ENCODE measurements at places on chromosomes 5 and 9.

- DNase-seq: no peak
Observed at GRCh38 chr9:134034215-134035040, 9.1 kb downstream of the BRD3OS start.

DNA sequence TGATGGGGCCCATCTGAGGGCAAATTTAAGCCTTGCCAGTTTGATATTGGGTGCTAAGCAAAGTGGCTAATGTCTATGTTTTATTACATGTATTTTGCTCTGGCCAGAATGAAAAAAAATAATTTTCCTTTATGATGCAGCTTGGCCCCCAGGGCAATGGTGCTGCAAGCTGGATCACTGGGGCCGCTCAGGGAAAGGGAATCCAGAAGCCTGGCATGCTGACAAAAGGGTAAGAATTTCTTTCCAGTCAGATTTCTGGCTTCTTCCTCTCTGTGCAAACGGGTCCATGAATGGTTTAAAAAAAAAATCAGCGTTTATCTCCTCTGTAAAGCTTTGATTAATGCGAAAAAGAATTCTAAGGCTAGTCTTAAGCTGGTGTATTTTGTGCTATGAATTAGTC lies 138.4 kb downstream of the MAPKAP1 start:
- DNase-seq: no peak

DNA sequence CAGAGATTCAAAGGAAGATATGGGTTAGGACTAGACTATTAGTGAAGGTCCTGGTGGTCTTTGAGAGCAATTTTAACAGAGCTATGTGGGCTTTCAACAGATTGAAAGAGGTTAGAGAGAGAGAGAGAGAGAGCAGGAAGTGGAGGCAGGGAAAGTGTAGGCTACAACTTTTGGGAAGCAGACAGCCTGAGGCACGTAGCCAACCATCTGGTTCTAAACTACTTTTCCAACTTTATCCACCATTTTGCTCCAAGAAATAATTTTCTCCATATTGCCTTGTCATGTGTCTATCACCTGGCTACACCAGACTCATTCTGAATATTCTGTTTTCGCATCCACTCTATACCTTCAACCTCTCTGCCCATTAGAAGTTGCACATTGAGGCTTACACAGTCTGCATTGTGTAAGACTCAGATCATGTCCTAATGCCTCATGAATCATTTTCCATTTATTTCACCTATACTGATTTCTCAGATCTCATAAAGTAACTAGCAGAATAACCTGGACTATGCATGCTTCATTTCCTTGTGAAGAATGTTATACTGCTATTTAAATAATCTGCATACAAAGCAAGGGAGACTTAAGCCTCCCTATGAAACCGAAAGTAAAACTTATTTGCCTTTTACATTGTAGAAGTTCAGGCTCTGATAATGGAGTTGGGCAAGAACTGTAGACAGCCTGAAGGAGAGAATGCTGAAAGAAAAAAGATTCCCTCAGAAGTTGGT lies 235.6 kb downstream of the ELAVL2 start:
- DNase-seq: no peak

GRCh38 chr5:95821110-95822021 lies 1.2 kb downstream of the GLRX start:
- no peak for DNase-seq

GRCh38 chr5:43236653-43237355 lies 44.8 kb downstream of the NIM1K start:
- DNase-seq: no peak

DNA sequence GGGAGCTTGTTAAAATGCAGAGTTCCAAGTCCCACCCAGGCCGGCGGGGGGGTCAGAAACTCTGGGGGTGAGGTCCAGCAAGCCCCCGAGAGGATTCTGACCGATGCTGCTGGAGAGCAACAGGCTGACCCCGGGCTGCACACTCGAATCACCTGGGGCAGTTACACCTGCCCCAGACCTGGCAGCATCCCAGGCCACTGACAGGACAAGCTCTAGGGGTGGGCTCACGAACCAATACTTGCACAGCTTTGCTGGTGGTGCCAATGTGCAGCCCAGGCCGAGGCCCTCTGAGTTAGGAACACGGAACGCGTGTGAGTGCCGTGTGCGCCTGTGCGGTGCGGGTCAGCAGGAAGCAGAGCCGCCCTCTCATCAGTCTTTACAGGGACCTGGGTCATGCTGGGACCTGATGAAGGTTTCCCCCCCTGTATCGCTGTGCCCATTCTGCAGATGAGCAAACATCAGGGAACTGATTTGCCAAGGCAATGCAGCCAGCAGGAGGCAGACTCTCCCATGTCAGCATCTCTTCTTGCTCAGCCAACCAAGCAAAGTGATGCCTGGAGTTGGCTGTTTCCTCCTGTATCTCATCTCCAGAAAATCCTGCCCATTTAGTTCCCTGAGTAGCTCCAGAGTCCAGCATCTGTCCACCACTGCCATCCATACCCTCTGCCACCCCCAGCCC lies 16.3 kb downstream of the FAM163B start:
- DNase-seq: no peak

All from naive B cell (primary cell).